ENCODE measurements at places on chromosomes 1 and 21. TPM values are rescaled to one million over a fixed set of nuclear protein-coding genes. Genes with fewer than 3 reads are reported as not detected.
A peak's percentile ranks its signal among the peaks of the same experiment; 100 is the strongest.

The AJAP1 gene
- not detected for total RNA-seq

The ARHGEF10L gene
- total RNA-seq = not detected

DNA sequence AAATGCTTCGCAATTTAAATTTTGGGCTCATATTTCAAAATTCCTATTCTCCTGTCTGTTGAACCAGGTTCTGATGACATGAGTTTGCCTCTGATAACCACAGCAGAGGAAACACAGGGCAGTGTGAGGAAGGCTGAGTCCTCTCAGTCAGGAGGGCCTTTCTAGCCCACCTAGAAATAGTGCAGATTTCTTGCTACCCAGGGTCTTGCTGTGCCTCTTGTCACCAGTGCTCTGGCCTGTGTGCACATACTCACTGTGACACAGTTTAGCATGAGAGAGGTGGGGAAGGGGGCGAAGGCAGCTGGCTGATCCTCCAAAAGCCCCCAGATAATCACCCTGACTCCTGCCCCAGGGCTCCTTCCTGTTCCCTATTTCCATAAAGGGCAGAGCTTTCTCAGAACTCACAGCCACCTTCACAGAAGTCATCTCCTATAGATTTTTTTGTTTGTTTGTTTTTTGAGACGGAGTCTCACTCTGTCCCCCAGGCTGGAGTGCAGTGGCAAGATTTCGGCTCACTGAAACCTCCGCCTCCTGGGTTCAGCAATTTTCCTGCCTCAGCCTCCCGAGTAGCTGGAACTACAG, 23.7 kb downstream of the ERRFI1 start:
- DNase-seq = no peak

The SIM2 gene
- total RNA-seq = not detected

The VAV3 gene
- 1.1 TPM for total RNA-seq

- no peak for DNase-seq
Measured at GRCh38 chr1:190564117-190564516, 86.5 kb upstream of the BRINP3 start.

DNA sequence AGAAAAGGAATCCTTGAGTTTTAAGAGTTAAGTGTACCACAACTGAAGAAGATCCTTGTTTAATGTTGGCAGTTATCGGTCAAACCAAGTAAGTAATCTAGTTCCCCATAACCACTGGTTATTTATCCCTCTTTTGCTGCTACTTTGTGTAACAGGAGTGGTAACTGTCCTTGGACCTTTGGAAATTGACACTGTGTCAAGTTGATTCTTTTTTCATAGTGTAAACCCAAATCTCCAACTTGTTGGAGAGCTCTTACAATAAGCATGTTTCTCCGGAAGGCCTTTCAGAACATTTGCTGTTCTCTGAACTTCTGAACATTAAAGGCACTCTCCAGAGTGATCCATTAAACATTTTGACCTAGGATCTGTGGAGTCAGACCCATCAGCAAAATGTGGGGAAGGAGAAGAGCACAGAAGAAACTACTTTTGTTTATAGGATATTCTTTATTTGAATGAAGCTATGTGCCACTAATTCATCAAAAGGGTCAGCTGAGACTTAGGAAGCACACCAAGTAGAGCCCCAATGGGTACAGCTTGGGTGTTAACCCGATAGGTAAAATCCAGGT, 3.9 kb downstream of the AHCYL1 start:
- DNase-seq = no peak

The S100A12 gene
- total RNA-seq = not detected

The SPATA45 gene
- total RNA-seq = not detected

DNA sequence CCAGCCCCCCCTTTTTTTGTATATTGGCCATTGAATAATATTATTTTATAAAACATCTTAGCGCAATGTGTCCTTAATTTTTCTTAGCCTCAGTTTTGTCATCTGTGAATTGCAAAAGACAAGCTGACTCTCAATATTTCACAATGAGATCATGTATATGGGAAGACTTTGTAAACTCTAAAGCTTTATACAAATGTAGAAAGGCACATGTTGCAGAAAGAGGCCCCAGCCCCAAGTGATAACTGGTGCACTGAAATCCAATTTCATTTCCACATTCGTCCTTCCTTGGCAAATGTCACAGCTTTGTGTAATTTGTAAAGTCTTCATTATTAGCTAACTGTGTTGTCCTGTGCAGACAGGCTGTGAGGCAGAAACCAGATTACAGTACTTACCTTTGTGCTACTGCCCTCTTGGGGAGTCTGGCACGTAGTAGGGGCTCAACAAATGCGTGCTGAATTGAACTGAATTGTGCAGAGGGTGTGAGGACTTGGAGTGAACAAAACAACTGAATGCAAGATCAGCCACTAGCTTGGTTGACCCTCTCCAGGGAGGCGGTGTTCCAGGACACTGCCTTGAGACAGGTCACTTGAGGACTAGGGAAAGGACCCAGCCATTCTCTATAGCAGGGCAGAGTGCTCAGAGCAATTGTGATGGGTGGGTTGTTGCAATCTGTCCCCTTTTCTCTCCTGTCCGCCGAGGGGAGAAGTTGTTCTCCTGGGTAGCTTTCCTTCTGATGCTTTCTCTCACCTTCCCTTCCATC, 74.6 kb downstream of the LMO4 start:
- no peak for DNase-seq

DNA sequence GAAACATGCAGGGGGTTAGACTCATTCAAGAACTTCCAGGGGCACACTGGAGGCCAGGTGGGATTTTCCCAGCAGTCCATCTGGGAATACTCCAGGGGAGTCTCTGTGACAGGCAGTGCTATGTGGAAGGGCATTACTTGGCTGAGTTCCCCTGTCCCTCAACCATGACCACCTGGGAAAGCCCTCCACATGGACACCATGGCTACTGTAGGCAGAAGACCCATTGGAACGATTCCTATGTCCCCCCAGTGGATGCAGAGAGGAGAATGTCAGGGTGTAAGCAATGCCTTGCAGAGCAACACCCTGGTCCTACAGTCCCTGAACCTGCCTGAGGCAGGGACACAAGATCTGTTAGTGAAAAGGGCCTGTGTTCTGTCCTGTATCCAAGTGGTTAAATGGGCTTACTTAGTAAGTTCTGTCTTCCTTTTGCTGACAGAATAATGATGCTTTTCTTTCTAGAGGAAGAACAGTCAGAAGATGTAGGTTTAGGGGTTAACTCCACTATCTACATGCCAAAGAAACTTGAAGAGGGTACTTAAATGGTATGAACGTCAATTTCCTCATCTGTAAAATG, 13.4 kb downstream of the SLAMF1 start:
- no peak for DNase-seq

GRCh38 chr1:168621356-168621755, 45.0 kb downstream of the XCL1 start:
- no peak for DNase-seq

DNA sequence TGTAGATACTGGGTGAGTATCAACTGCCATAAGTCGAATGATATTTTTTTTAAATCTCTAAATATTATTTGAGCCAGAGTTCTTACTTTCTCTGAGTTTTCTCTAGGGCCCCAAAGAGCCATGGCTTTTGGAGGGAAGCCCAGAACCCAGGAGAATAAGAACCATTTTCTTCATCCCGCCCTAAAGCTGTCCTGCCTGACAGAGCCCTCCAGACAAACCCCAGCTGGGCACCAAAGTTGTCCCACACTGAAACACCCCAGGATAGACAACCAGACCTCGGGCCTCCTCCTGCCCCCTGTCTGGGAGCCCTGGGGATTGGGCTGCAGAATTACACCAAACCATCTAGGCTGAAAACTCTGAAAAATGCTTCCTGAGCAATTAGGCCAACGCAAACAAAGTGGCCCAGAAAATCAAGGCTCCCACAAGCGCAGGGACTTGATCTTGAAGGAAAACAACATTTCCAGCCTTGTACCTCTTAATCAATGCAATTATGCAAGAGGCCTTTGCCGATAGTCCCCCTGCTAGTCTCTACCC, 113.1 kb downstream of the RRAGC start:
- no peak for DNase-seq

The NDUFV3 gene
- total RNA-seq = 10.7 TPM

The IL10 gene
- not detected for total RNA-seq

GRCh38 chr21:14454016-14455009, 71.4 kb upstream of the HSPA13 start:
- no peak for DNase-seq

The S100A4 gene
- total RNA-seq = not detected

GRCh38 chr1:150164779-150165178, 15.1 kb downstream of the PLEKHO1 start:
- no peak for DNase-seq

The USH2A gene
- not detected for total RNA-seq

DNA sequence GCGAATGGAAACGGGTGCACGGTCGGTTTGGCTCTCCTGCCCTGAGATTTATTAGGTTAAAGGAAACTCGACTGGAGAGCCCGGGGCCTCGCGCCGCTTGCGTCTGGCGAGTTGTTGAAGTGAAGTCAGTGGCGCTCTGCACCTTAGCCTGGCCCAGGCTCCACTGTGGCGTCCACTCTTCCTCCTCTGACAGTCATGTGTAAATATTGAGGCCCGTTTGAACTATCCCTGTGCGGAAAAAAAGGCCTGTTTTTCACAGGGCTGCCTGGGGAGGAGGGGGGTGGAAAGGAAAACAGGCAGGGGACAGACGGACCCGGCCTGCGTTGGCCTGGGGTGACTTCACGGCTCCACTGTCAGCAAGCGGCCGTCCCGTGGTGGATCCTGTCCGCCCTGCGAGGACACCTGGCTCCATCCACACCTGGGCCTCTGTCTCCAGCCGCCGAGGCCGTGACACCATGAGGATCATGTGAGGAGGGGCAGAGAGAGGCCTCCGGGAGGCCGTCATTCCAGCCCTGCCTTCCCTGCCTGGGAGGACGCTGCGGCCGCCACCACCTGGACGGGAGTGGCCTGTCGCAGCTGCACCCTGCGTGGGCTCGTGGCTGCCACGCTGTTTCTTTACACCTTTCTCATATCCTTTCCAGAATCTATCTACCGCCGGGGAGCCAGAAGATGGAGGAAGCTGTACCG, 59.8 kb downstream of the FAAP20 start:
- DNase-seq = no peak

The GJA4 gene
- not detected for total RNA-seq

- DNase-seq = no peak
Measured at GRCh38 chr1:118989878-118990378, 1.8 kb upstream of the TBX15 start.

The RAB25 gene
- not detected for total RNA-seq

DNA sequence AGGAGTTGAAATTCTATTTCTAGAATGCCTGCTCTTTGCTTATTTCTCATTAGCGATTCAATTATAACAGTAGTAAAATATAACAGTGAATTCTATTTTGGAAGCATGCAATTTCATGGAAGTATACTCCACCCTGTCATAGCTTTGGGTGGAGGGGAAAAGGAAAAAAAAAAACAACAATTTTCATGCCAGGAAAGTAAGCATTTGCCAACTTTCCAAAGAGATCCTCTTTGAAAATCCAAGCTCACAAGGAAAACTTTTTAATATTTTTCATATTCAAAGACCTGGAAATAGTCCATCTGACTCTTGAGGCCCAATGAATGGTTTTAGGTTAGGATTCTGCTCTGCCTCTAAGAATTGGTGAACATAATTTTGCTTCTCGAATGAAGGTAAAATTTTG, 134.5 kb downstream of the PTPN14 start:
- DNase-seq = no peak

DNA sequence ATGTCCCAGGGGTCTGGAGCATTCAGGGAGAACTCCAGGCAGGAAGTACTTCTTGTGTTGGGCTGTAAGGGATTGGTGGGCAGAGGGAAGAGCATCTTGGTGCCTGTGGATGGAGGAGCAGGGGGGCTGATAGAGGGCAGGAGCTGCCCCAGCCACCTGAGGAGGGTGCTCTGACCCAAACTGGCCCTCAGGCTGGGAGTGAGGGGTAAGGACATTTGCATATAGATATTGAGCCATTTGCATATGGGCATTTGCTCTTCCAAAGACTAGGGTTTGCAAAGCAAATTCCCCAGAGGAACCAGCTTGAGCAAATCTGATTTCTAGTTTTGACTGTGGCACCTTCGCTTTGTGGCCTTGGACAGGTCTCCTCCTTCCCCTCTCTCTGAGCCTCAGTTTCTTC, 18.2 kb downstream of the ZNF362 start:
- DNase-seq = peak; percentile 70

DNA sequence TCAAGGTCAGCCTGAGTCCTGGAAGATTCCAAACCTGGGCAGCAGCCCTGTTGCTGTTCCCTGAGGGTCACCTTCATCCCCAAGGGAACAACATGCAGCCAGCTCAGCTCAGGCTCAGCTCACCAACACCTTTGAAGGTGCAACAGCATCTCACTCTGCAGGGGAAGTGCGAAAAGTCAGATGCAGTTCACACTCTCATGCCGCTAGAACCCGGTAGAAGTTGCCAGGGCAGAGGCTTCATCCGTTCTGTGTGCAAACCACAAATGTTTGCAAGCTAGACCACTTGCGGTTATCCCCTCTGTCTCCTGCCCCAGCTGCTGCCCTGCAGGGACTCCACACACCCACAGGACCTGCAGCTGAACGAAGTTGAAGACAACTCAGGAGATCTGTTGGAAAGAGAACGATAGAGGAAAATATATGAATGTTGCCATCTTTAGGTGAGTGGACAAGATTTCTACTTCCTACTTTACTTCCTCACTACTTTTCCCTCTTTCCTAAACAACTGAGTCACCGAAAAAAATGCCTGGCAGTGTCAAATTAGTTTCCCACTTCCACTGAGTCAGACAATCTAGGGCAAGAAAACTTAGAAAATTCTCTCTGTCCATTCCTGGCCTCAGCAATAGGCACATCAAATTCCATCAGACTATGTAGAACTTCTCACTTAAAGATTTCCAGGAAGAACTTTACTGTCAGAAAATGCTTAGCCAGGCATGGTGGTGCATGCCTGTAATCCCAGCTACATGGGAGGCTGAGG, 1.8 kb upstream of the FCRL6 start:
- no peak for DNase-seq

DNA sequence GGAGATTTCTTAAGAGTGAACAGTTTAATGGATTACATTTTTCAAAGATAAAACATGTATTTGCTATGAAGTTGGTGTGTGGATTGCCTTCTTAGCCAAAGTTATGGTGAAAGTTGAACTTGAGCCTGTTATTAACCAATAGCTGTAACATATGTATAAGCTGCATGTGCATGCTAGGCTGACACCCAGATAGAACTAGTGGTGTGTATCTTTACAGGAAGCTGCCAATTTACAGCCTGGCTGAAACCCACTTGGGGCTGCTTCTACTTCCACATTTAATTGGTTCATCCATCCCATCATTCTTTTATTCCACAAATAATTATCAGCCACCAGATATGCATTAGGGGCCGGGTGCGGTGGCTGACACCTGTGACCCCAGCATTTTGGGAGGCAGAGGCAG, 3.3 kb downstream of the PLA2G5 start:
- DNase-seq = no peak

Measured in Karpas-422 (cell line).